IMR-90 (cell line): ENCODE measurements at places on chromosomes 5 and 9.

- DNase-seq: no peak
These were observed 51.2 kb downstream of the SGCD start for GRCh38 chr5:156378159-156378558.

- peak; percentile 50 for DNase-seq
These were observed 13.7 kb upstream of the CERCAM start for GRCh38 chr9:128406848-128407391.

- no peak for DNase-seq
These were observed 699.3 kb upstream of the WWC1 start for GRCh38 chr5:167592114-167592513.

DNA sequence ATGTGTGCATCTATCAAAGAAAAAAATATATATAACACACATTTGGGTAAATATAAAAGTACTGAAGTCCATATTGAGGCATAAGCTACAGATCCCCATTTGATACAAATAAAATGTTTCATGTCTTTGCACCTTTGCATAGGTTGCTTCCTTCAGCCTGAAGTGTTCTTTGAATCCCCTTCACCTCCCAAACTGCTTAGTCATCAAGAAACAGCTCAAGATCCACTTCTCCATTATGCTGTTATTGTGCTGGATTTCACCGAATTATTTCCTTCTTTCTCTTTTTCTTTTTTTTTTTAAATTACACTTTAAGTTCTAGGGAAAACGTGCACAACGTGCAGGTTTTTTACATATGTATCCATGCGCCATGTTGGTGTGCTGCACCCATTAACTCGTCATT is 419.1 kb downstream of the ENC1 start:
- no peak for DNase-seq

GRCh38 chr5:147093138-147093537 is 141.7 kb upstream of the STK32A start:
- DNase-seq: peak; percentile 1
